NCI-H524 (cell line): ENCODE measurements at places on chromosomes 6 and 20.

DNA sequence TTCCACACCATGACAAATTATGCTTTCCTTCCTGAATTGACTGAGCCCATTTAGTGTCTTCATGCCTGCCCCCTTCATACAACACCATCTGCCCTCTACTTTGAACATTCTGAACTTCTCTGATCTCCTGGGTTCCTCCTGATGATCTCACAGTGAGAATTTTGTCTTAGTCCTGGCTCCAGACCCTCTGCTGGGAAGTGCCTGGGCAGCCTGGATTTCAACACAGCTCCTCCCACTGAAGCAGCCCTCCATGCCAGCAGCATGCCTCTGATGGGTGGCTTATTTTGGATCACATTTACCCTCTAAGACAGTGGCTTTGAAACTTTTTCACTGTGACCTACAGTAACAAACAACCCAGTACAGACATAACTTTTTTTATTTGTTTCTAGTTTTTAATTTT is 41.5 kb downstream of the DSE start:
- no peak for DNase-seq

GRCh38 chr20:6699921-6700562 is 67.4 kb upstream of the BMP2 start:
- DNase-seq, result no peak

- peak; percentile 58 for DNase-seq
Observed at GRCh38 chr20:63519668-63520503, 679 bp upstream of the PPDPF start.

DNA sequence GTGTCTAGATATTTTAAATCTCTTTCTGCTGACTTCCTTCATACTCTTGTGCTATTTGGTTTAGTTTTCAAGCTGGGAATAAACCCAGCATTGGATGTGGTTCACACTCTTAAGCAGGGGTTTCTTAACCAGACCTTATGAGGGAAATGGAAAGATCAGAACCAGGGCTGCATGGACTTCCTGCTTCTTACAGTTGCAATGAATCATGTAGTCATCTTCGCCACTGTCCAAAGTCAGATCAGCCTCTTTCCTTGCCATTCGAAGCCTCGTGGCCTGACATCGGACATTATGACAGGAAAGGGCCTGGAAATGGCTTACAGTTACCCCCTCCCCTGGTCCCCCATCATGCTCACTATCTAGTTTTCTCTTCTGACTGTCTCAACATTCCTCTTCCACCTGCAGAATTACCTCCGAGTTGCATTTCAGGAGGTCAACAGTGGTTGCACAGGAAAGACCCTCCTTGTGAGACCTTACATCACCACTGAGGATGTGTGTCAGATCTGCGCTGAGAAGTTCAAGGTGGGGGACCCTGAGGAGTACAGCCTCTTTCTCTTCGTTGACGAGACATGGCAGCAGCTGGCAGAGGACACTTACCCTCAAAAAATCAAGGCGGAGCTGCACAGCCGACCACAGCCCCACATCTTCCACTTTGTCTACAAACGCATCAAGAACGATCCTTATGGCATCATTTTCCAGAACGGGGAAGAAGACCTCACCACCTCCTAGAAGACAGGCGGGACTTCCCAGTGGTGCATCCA is 16.8 kb upstream of the NAA20 start:
- DNase-seq, result no peak

DNA sequence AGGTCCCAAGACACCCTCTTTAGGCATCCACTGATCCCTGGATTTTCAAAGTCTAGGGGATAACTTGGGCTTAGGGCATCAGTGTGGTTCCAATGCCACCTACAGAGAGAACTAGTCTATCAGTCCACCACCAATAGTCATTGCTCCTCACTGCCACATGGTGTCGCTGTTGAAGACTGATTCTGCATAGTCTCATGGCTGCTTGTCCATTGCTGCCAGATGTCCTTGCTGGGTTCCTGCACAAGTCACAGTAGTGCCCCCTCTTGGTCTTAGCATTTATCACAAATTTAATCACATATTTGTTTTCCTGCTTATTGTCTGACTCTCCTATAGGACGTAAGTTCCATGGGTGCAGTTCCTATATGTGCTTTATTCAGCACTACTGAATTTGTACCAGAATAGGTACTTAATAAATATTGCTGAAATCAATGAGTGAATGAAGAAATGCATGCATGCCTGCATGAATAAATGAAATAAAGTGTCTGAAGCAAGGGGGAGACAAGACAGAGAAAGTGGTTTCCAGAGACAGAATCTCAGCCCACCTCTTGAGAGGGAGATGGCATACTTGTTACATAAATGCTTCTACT is 45.9 kb upstream of the RALY start:
- peak; percentile 62 for DNase-seq

DNA sequence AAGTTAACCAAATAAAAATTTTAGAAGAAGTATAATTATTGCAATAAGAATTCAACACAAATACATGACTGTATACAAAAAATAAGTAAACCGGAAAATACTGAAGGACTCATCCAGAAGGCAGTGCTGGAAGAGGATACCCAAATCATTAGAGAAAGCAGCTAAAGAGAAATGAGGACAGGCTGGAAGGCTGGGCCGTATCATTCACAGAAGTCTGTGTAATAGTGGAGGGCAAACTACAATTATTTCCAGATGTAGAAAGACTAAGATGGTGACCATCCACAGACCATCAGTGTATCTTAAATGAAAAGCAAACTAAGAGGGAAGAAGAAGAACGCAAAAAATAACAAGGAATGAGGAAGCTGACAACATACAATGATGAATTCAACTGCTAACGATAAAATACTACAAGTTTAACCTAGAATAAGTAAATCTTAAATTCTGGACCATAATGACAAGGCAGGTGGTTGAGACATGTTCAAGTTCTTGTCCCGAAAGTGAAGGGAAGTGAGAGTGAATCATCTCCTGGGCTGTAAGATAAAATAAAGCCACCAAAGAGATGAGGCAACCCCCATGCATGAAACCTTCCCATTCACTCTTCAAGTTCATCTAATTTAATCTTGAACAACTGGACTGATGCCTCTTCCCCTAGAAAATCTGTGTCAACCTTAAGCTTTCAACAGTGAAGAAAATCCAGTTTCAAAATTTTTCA is 71.5 kb downstream of the SLC23A2 start:
- DNase-seq, result no peak
